LoVo (cell line): ENCODE measurements at places on chromosomes 3 and 15.

GRCh38 chr15:89686522-89686921 is 4.0 kb downstream of the PEX11A start:
- no peak for DNase-seq

DNA sequence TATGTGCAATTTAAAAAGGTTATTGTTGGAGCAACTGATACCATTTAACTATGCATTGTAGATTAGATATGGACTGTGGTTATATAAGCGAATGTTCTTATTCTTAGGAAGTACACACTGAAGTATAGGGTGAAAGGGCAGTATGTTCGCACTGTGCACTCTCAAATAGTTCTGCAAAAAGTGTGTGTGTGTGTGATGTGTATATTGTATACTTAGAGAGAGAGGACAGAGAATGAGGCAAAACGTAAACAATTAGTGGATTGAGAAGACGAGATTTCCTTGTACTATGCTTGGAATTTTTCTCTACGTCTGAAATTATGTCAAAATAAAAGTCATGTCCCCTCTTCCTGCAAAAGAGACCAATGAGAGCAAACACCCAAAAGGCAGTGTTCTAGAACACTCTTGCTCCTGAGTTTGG is 30.4 kb downstream of the LSM3 start:
- no peak for DNase-seq

GRCh38 chr15:54424171-54424570 is 445.9 kb downstream of the UNC13C start:
- DNase-seq: no peak

DNA sequence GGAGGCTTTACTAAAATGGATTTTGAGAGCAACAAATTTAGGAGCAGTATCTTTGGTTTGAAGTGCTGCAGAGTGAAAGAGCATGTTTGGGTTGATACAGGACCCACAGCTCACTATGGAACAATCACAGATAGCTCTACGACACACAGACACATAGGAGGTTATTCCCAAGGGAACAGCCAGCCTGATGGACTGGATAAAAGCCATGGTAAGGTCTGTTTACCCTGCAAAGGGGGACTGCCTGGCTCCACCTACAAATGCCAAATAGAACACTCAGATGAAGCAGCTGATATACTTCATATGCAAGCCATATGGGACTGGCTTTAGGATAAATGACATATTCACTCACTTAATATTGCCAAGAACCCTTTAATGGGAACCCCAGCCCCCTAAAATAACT is 75.4 kb downstream of the CDC25A start:
- DNase-seq: no peak

DNA sequence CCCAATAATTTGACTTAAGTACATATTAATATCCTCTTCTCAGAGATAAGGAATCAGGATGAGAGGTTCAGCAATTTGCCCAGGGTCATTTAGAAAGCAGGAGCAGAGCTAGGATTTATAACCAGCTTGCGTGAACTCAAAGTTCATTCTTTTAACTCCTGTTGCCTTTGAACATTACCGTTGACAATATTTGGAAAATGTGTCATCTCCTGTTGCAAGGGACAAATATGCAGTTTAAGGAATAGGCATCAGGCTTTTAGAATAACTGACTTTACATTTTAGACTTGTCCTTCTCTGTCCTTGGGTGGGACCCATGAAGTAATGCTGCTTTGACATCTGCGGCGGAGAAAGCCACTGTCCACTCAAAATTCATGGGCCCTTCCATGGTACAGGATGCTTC is 252.2 kb upstream of the RGMA start:
- no peak for DNase-seq

- no peak for DNase-seq
Observed at GRCh38 chr15:27903405-27903804, 195.7 kb downstream of the OCA2 start.

- DNase-seq: no peak
Observed at GRCh38 chr3:166607933-166608521, 770.8 kb upstream of the BCHE start.

DNA sequence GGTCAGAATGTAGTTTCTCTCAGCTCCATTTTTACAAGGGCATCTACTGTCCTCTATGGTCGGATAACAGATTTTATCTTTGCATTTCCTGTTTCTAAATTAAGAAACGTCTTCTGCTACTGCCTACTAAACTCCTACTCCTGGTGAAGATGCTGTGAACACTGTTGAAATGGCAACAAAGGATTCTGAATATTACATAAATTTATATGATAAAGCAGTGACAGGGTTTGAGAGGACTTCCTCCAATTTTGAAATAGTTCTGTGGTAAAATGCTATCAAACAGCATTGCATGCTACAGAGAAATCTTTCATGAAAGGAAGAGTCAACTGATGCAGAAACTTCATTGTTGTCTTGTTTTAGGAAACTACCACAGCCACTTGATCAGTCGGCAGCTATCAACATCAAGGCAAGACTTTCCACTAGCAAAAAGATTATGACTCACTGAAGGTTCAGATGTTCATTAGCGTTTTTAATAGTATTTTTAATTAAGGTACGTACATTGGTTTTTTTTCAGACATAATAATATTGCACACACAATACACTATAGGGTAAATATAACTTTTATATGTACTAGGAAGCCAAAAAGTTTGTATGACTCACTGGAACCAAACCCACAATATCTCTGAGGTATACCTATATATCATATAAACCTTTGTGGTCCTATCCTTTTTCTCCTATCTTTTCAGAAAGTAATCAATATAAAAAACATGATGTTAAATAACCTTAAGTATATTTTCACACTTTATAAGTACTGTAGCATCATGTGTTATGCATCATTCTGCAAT is 156.1 kb downstream of the STAG1 start:
- DNase-seq: no peak

GRCh38 chr3:194824701-194825111 is 139.0 kb downstream of the FAM43A start:
- DNase-seq: no peak

- peak; percentile 75 for DNase-seq
Observed at GRCh38 chr3:185253645-185254410, at the start of gene EHHADH. TSS of gene EHHADH (minus strand) at chr3:185254049. CDS start at chr3:185254022, 27 bp downstream.

DNA sequence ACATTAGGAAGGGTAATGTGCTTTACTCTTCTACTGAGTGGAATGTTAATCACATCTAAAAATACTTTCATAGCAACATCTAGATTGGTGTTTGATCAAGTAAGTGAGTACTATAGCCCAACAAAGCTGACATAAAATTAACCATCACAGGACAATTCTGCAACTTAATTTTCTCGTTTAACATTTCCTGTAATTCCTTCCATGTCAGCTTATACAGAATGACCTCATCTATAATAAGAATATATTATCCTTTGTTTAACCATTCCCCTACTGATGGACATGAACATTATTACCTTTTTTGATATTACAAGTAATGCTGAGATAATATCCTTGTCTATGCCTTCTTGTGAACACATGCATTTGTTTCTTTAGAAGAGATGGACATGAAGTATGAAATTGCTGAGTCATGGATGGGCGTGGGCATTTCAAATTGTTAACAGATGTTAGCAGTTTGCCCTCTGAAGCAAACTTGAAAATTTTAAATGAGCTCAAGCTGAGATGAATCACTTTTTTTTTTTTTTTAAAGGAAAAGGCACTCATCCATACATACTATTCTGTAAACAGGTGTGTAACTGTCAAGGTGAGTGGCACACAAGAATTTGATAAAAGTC is 85.1 kb downstream of the OXNAD1 start:
- DNase-seq: peak; percentile 14

- DNase-seq: no peak
Observed at GRCh38 chr3:32945136-32945535, 6.3 kb upstream of the CCR4 start.

DNA sequence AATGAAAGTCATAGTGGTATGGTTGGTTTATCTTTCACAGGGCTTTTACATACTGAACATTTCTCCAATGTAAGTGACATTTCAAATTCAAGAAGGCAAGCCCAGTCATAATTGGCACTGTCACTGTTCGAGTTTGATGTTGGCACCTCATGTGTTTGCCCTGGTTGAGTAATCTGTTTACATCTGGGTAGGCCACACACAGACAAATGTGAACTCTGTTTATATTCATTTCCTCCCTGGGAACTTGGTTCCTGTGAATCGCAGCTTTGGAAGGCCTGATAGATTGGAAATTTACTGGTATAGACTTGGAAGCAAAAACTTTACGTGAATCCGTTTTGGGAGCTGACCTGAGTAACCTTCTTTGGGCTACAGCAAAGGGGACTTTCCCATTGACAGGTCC is 395.2 kb upstream of the AZI2 start:
- no peak for DNase-seq

DNA sequence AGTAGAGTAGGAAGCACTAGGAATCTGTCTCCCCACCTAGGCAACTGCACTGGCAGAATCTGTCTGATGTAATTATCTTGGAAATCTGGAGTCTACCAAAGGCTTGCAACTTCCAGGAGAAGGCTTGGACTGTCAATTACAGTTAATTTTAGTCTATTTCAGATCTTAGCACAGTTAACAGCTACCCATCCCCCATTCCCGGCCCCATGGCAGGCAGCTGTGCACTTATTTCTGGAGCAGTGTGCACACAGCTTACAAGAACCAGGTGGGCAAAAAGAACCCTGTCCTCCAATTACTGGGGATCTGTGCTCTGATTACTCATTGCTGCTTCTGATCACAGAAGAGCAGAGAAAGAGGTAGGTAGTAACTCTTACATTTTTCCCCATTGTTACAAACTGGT is 12.3 kb upstream of the CDAN1 start:
- DNase-seq: no peak

DNA sequence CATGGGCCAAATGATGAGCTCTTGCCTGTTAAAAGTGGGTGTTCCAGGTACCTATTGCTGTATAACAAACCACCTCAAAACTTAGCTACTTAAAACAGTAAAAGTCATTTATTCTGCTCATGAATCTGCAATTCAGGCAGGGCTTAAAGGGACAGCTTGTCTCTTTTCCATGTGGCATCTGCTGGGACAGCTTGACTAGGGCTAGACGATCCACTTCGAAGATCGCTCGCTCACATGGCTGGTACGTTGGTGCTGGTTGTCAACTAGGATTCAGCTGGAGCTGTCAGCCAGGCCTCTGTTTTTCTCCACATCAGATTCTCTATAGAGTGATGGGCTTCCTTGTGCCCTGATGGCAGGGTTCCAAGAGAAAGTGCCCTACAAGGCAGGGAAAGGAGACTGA is 581.3 kb downstream of the NTRK3 start:
- no peak for DNase-seq

GRCh38 chr15:73941871-73942635 is 15.8 kb downstream of the LOXL1 start:
- peak; percentile 29 for DNase-seq
